ENCODE measurements at places on chromosomes 4 and X. TPM values are rescaled to one million over a fixed set of nuclear protein-coding genes. Genes with fewer than 3 reads are reported as not detected.

Gene TMEM192
- 23.7 TPM for polyA plus RNA-seq

Gene PNCK
- polyA plus RNA-seq, result not detected

Gene CT45A1
- polyA plus RNA-seq, result not detected

Gene NEUROG2
- not detected for polyA plus RNA-seq

Gene TEX11
- not detected for polyA plus RNA-seq

Gene SMIM31
- polyA plus RNA-seq, result not detected

Gene NXF3
- polyA plus RNA-seq, result 0.54 TPM

Gene ARL9
- polyA plus RNA-seq, result 1.1 TPM

Gene PDE6B
- 0.15 TPM for polyA plus RNA-seq

DNA sequence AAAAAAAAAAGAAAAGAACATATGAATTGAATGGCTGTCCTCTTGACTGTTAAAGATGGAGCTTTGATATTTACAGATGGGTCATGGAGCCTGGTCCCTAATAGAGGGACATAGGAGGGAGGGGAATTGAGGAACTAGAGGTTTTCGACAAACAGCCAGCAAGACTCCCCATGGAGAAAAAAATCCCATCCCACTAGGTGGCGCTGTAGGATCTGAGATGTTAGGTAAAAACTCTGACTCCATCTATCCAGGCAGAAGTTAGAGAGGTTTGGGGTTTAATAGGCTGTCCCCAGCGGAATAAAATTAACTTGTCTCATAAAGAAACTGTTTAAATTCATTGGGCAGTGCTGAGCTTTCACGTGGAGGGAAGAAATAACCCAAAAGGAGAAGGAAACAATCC is 45.9 kb downstream of the HMGB2 start:
- no peaks in the 10 kb centered on the region for H3K36me3 ChIP-seq
- no peaks in the 10 kb centered on the region for H3K4me1 ChIP-seq
- H3K27me3 ChIP-seq, result no peaks in the 10 kb centered on the region
- DNase-seq, result peak; percentile 71

DNA sequence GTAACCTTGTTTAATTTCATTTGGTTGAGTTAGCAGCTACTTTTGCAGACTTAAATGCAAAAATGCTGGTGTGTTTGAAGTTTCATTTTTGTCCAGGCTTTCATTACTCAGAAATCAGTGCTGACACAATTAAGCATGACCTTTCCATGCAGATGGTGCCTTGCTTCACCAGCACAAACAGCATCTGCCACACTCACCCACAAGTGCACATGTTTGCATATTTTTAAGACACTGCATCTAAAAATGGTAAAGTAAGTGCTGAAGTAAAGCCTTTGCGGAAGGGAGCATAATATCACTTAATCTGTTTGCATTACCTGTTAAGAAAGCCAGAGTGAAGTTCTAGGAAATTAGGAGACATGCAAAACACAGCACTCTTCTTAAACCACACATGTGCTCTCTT is 7.3 kb upstream of the DAPP1 start:
- H3K4me3 ChIP-seq, result no peak overlapping the region
- DNase-seq, result no peak
- no peak overlapping the region for H3K27ac ChIP-seq
- no peaks in the 10 kb centered on the region for H3K36me3 ChIP-seq
- no peaks in the 10 kb centered on the region for H3K27me3 ChIP-seq
- H3K4me1 ChIP-seq, result no peaks in the 10 kb centered on the region

- H3K36me3 ChIP-seq, result no peaks in the 10 kb centered on the region
- peak overlapping the region; percentile 62 for H3K27ac ChIP-seq
- H3K27me3 ChIP-seq, result no peaks in the 10 kb centered on the region
- no peak for DNase-seq
These were observed 28.5 kb downstream of the TRIM2 start for GRCh38 chr4:153232768-153233167.

DNA sequence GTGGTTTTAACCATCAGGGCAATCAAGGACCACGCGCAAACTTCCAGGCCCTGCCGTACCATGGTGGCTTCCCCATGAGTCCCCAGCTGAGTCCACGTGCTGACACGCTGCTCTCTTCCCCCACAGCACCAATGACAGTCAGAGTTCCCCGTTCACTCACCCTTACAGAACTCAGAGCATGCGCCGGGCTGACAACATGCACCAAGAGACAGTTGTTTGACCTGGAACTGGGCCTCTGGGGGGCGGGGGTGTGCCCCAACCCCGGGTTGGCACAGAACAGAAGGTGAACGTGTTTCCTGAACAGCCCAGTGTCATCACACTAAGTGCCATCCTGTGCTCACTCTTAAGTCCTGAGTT is 29.4 kb downstream of the IRF2 start:
- H3K4me1 ChIP-seq, result peaks cover 17% of the 10 kb centered on the region
- H3K4me3 ChIP-seq, result no peak overlapping the region
- no peaks in the 10 kb centered on the region for H3K27me3 ChIP-seq
- DNase-seq, result no peak

DNA sequence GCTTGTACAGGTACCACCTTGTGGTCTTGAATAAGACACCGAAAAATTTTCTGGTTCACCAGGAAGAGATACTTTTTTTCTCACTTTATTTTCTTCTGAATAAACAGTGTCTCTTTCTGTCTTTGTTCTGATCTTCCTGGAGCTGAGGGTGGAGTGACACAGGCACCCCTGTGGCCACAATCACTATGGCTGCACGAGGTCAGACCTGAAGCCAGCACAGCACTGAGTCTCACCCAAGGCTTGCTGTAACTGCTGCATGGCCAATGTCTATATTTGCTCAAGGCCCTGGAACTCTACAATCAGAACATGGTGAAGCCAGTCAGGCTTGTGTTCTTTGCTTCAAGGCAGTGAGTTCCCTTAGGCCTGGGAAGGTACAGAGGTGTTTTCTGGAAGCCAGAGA is 87.2 kb downstream of the GPR174 start:
- no peak for DNase-seq
- H3K4me1 ChIP-seq, result no peaks in the 10 kb centered on the region
- H3K27me3 ChIP-seq, result no peaks in the 10 kb centered on the region

DNA sequence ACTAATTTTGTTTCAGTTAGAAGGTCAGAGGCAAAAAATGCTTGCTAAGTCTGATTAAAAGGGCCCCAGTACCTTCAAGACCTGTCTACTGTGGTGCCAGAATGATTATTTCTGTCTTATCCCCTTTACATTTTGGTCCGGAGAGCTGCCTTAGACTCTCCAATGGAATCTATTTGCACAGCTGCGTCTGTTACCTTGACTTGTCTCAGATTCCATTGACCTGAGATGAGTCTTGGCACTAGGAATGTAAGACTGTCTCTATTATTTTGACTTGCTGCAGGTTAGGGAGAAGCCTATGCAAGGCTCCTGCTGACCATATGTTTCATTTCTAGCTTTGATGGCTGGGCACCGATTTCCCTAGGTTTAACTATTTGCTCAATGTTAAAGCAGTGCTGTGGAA is 457.6 kb downstream of the KCTD8 start:
- H3K27ac ChIP-seq, result no peak overlapping the region
- H3K4me1 ChIP-seq, result no peaks in the 10 kb centered on the region
- no peaks in the 10 kb centered on the region for H3K27me3 ChIP-seq
- no peak overlapping the region for H3K4me3 ChIP-seq
- DNase-seq, result no peak

- H3K36me3 ChIP-seq, result no peaks in the 10 kb centered on the region
- H3K4me1 ChIP-seq, result no peaks in the 10 kb centered on the region
- peak; percentile 97 for DNase-seq
- no peak overlapping the region for H3K27ac ChIP-seq
- H3K4me3 ChIP-seq, result no peak overlapping the region
These were observed 130.7 kb upstream of the TMEM164 start for GRCh38 chrX:109872021-109872732.

- no peak for DNase-seq
- no peaks in the 10 kb centered on the region for H3K36me3 ChIP-seq
- no peak overlapping the region for H3K27ac ChIP-seq
These were observed 417.9 kb downstream of the FAT4 start for GRCh38 chr4:125732632-125733031.

DNA sequence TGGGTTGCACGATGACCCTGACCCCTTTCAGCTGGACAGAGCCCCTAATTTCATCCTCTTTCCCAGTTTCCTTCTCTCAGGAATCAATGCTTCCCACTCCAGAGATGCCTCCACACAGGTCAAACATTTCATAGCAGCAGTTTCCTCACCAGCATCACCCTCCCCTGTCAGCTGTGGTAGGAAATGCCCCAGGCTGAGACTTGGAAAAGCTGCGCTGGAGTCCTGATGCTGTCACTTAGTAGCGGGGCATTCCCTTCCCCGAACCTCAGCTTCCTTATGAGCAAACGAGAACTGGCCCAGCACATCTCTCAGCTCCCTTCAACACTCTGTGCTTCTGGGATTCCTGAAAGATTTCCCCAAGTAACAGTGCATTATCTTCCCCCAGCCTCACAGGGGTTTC is 2.7 kb downstream of the GJB1 start:
- H3K27me3 ChIP-seq, result no peaks in the 10 kb centered on the region
- no peak overlapping the region for H3K4me3 ChIP-seq
- DNase-seq, result no peak
- no peak overlapping the region for H3K27ac ChIP-seq
- H3K36me3 ChIP-seq, result no peaks in the 10 kb centered on the region
- H3K4me1 ChIP-seq, result no peaks in the 10 kb centered on the region

- DNase-seq, result no peak
- H3K4me1 ChIP-seq, result no peaks in the 10 kb centered on the region
- H3K36me3 ChIP-seq, result no peaks in the 10 kb centered on the region
These were observed 6.7 kb upstream of the MID2 start for GRCh38 chrX:107818900-107819521.

GRCh38 chr4:8898419-8898818 is 26.8 kb upstream of the HMX1 start:
- no peak overlapping the region for H3K4me3 ChIP-seq
- no peaks in the 10 kb centered on the region for H3K4me1 ChIP-seq
- no peaks in the 10 kb centered on the region for H3K36me3 ChIP-seq
- no peak overlapping the region for H3K27ac ChIP-seq
- DNase-seq, result no peak

DNA sequence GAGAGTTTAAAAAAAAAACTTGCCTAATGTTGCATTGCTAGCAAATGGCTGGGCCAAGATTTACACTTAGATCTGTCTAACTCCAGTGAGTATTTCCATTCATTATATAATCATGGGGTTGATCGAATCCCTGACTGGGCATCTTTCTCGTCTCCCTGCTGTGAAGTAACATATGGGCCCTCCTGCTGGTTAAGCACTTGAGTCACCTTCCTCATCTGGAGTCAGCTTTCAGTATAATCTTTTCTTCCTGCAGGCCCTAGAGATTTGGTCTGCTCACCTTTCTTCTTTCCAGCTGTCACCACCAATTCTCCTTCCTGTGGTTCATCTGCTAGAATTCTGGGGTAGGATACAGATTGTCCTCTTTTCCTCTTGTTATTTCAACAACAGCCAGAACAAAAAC is 41.6 kb downstream of the TIGD2 start:
- H3K36me3 ChIP-seq, result no peaks in the 10 kb centered on the region
- no peaks in the 10 kb centered on the region for H3K27me3 ChIP-seq
- no peak overlapping the region for H3K27ac ChIP-seq

GRCh38 chr4:149214301-149214700 is 601.3 kb downstream of the IQCM start:
- no peak for DNase-seq
- H3K36me3 ChIP-seq, result no peaks in the 10 kb centered on the region
- no peaks in the 10 kb centered on the region for H3K27me3 ChIP-seq
- no peaks in the 10 kb centered on the region for H3K4me1 ChIP-seq

- H3K36me3 ChIP-seq, result no peaks in the 10 kb centered on the region
- H3K4me1 ChIP-seq, result no peaks in the 10 kb centered on the region
- no peaks in the 10 kb centered on the region for H3K27me3 ChIP-seq
- no peak for DNase-seq
- H3K27ac ChIP-seq, result no peak overlapping the region
- H3K4me3 ChIP-seq, result no peak overlapping the region
These were observed 558.8 kb downstream of the MID1IP1 start for GRCh38 chrX:39360101-39360500.

DNA sequence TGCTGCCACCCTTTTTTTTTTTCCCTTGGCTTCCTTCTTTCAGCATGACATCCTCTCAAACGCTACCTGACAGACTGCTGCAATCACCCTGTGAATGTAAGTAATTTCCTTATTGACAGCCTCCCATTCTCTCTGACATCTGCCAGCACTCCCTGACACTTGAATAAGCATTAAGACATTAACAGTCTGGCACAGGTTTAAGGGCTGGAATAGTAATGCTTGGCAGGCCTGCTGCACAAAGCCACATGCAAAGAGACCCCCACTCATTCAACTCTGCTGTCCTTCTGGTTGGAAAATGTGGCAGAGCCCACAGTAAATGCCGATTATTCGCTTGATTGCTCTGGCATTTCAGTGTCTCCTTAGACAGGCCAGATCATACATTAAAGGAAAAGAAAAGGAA is 28.1 kb upstream of the RASGEF1B start:
- H3K4me3 ChIP-seq, result no peak overlapping the region
- H3K27me3 ChIP-seq, result no peaks in the 10 kb centered on the region
- H3K36me3 ChIP-seq, result no peaks in the 10 kb centered on the region
- H3K27ac ChIP-seq, result no peak overlapping the region
- DNase-seq, result no peak

GRCh38 chr4:31548021-31548420 is 827.9 kb downstream of the PCDH7 start:
- H3K27me3 ChIP-seq, result no peaks in the 10 kb centered on the region
- H3K4me1 ChIP-seq, result no peaks in the 10 kb centered on the region
- H3K4me3 ChIP-seq, result no peak overlapping the region
- H3K27ac ChIP-seq, result no peak overlapping the region

DNA sequence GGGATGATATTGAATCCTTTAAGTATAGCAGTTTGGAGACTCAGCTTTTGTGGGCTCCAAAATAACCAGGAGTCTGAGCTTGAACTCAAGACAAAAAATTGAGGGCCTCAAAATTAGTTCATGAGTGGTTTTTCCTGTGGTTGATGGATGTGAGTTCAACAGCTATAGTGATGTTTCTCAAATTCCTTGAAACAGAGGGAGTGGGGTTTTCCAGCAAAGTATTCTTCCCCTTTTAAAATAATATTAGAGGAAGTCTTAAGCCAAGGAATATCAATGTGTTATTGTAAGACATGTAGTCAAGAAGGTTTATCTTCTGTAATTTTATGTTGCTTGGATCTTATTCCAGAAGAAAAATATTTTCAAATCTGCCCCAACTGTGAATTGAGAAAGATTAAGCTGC is 10.6 kb downstream of the OTC start:
- H3K27ac ChIP-seq, result no peak overlapping the region
- no peak for DNase-seq

GRCh38 chrX:16187024-16187760 is 19.9 kb downstream of the MAGEB17 start:
- no peak overlapping the region for H3K4me3 ChIP-seq
- DNase-seq, result no peak
- H3K4me1 ChIP-seq, result peaks cover 5% of the 10 kb centered on the region

GRCh38 chrX:38796946-38797345 is 4.3 kb upstream of the MID1IP1 start:
- H3K36me3 ChIP-seq, result no peaks in the 10 kb centered on the region
- H3K4me1 ChIP-seq, result peaks cover 3% of the 10 kb centered on the region
- H3K4me3 ChIP-seq, result no peak overlapping the region
- no peaks in the 10 kb centered on the region for H3K27me3 ChIP-seq

DNA sequence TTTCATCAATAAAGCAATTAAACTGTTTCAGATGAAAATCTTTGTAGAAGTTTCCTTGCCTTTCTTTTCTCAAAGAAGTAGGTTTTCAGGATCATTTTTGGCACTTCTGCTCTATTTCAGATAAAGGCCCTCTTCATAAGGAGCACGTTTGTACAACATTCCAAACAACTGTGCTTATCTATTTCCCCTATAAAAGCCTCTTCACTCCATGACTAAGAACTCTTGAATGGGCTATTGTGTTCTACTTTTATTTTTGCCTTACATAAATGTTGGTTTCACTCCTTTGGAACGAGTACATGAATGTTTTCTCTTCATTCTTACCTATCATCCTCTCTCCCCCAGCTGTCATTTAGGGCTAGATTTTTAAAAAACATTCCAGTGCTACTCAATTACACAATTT is 288.0 kb upstream of the PPP1R2C start:
- no peak for DNase-seq
- no peak overlapping the region for H3K4me3 ChIP-seq
- H3K4me1 ChIP-seq, result no peaks in the 10 kb centered on the region

Data from fibroblast of lung (primary cell).